ENCODE measurements at places on chromosomes 3 and 15. TPM values are rescaled to one million over a fixed set of nuclear protein-coding genes. Genes with fewer than 3 reads are reported as not detected.

Gene ZNF662
- total RNA-seq, result 0.34 TPM

Gene BTLA
- 91.6 TPM for total RNA-seq

Gene PIK3R4
- total RNA-seq, result 27.1 TPM

Gene GPR15
- 6.5 TPM for total RNA-seq

Gene GXYLT2
- total RNA-seq, result not detected

Gene ATG3
- total RNA-seq, result 54.9 TPM

Gene UMPS
- total RNA-seq, result 25.1 TPM

Gene IFT57
- total RNA-seq, result 94.4 TPM

Gene CDCP1
- total RNA-seq, result not detected

Gene EBLN2
- 10.2 TPM for total RNA-seq

Gene TMCO5A
- total RNA-seq, result not detected

Gene NR1I2
- total RNA-seq, result 0.73 TPM

Gene MUC20
- 15.6 TPM for total RNA-seq

Gene CPNE9
- 1.2 TPM for total RNA-seq

Gene MESP1
- 0.49 TPM for total RNA-seq

Gene CMTM8
- total RNA-seq, result not detected

Gene SENP2
- total RNA-seq, result 43.4 TPM
